Stimulated activated CD4-positive, alpha-beta T cell treated with anti-CD3 and anti-CD28 coated beads, Interleukin-12 subunit alpha, Interleukin-12 subunit beta, amount 100 ng/mL, for 24 hours (primary cell): ENCODE measurements at places on chromosomes 2 and 18.

- no peak for DNase-seq
Measured at GRCh38 chr2:240066489-240066888, 13.2 kb upstream of the OR6B3 start.

- DNase-seq = no peak
Measured at GRCh38 chr18:51127664-51128063, 69.8 kb downstream of the MEX3C start.

GRCh38 chr2:165766326-165766927 lies 27.6 kb downstream of the GALNT3 start:
- DNase-seq = no peak

GRCh38 chr2:216023055-216023648 lies 9.8 kb upstream of the MREG start:
- no peak for DNase-seq

GRCh38 chr18:43170586-43170985 lies 55.1 kb upstream of the RIT2 start:
- DNase-seq = no peak

DNA sequence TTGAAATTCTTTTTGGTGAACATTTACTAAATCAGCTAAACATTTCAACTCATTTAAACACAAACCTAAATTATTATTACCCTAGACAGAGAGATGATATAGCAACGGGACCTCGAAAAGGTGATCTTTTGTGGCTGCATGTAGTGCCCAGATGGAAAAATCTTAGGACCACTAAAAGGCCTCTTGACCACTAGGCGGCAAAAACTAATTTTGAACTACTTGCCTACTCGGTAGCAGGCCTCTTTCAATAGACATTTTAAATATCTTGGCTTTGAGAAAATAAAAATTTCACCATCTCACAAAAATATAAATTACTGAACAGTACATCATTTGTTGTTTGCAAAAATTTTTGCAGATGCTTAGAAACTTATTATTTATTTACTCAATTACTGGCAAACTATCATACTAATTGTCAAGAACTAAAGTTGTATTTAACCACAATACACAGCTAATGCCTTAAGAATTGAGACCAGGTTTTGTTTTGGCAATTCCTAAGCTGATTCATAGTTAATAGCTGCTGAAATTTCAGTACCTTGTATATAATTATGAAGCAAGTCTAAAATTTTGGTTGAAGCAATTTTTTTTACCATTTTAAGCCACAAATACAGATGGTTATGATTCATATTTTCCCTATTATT lies 9.4 kb downstream of the COL3A1 start:
- no peak for DNase-seq

DNA sequence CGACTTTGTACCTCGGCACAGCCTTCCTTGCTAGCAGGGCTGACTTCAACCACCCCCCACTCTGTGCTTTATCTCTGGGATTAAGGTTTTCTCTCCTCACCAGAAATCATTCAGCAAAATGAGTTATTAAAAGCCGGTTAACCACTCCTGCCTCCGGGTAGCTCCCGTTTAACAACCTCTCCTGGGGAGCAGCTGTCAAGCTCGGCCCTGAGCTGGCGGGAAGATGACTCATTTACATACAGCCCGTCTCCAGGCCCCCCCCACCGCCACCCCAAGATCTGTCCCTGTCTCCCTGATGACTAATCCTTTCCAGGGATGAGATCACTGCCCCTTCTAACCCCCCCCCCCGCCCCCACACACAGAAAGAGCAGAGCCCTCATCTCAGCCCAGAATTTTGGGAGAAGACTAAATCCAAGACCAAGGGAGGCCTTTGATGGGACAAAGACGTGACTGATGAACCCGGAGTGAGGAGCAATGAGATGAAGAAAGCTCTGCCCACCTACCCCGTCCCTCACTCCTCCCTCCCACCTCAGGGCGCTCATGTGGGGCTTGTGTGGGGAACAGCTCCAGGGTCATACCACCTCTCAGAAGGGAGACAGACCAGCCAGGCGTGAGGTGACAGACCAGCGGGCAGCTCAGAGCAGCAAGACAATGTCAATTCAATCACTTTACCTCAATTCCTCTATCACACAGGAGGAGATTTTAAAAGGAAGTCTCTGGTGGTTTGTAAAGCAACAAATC lies 131.4 kb downstream of the MSH2 start:
- no peak for DNase-seq

GRCh38 chr18:48333563-48333962 lies 75.6 kb downstream of the ZBTB7C start:
- no peak for DNase-seq

DNA sequence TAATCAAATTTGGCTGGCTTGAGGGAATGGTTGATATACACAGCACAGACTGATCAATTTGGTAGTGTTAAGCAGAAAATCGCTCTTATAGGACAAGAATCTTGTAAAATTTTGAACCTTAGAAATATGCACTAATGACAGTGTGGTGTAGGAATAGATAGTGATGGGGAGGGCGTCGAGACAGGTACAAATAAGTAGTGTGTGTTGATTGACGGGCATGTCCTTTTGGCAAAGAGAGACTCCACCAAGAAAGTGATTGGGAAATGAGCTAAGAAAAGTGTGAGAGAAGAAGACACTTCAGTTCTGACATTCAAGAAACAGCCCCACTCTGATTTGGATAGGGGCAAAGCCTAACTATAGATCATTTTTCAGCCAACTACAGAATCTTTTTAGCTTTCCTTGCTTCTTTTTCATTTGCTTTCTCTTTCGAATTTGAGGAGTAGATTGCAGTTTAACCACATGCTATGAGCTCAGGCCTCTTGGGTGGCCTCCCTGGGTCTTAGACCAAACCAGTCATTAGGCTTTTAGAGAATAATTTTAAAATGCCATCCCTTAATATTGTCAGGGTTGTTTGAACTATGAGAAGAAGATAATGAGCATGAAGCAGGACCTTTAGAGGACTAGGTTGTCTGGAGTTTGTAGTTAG lies 127.1 kb downstream of the CERS6 start:
- DNase-seq = no peak

GRCh38 chr2:112626604-112627059 lies 19.1 kb upstream of the SLC20A1 start:
- DNase-seq = peak; percentile 43

DNA sequence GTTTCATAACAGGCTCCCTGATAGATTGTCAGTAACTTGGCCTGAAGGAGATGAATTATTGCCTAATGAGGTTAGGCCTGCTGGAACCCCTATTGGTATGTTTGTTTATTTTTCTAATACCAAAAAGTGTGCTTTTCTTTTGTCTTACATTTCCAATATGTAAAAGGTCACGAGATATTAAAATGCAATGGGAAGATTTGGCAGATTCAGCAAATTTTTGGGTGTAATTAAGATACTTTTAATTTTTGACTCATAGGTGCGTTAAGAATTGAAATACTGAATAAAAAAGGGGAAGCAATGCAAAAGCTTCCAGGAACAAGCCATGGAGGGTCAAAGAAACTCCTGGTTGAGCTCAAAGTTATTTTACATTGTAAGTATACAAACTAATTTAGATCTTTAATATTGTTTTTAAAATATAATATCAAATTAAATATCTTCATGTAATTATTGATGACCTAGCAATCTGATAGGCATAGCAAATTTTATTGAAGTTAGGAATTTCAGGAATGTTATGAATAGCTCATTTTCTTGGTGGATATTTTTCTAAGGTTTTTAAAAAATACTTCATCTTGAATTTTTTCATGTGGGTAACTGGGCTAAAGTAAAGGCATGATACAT lies 52.1 kb downstream of the SMCHD1 start:
- DNase-seq = no peak

DNA sequence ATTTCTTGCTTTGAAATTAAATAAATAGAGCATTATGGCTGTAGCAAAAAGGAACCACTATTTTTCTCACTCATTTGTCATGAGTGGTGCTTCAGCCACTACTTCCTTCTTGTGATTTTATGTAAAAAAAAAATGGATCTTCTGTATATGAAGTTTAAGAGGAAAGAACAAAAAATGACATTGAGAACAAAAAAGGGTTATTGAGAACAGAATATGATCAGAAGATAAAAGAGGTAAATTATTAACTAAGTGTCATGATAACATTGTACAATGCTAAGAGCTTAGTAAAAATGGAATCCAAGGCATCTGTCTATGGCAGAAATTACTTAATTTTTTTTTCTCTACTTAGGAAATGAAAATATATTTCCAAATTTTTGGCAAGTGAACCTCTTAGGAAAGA lies 103.5 kb downstream of the PKP4 start:
- DNase-seq = no peak

DNA sequence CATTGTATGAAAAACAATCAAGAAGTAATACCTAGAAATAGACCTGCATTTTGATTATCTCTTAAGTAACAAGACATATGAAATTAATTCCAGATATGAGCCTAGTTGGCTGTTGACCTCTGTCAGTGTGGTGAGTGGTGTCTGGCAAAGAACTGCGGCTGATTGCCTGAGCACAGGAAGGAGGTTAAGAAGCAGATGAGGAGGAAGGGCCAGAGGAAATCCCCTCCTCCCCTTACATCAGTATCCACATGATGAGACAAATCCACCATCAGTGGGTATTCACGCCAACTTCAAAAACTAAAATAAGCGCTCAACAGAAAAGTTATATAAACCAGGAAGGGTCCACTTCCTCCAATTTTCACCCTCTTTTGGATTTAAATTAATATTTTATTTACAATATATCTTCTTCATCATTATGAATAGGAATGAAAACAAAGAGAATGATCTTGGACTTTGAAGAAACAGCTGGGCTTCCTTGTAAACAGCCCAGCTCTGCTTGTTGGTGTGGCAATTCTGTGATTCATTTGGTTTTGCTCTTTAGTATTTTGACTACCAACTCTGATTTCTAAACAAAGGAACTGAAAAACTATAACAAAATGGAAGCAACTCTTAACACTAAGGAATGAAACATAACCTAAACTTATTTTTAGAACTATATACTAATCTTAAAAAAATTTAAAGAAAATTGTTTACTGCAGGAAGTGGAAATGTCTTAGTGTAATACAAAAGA lies 27.3 kb downstream of the RFTN2 start:
- no peak for DNase-seq

DNA sequence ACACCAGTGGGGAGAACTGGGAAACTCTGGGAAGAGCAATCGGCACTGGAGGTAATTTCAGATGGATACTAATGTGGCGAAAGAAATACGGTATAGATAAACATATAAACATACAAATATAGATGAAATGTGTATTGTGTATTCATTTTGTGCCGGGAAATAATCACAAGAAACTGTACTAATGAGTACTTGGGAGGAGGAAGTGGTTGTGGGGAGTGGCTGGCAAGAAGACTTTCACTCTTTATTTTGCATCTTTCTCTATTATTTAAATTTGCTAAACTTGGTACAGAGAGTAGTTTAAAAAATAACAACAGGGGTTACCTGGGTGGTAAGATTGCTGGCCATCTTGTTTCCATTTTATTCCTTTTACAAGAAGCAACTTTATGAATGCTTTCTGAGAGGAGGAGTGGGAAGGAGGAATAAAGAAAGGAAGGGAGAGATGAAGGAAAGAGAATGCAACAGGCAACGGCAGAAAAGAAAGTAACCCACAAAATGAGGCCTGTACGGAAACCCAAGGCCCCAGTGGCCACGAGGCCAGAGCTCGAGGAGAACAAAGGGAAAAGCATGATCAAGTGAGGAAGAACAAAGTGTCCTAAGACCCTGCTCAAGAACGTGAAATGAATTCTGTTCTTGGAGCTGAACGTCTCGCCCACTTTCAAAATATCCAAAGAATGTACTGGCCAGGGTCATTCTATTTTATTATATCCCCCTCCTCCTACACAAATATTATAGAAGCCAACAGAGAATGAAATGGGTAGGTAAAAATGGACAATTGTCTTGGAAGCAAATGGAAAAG lies 45.2 kb downstream of the FAM178B start:
- no peak for DNase-seq

DNA sequence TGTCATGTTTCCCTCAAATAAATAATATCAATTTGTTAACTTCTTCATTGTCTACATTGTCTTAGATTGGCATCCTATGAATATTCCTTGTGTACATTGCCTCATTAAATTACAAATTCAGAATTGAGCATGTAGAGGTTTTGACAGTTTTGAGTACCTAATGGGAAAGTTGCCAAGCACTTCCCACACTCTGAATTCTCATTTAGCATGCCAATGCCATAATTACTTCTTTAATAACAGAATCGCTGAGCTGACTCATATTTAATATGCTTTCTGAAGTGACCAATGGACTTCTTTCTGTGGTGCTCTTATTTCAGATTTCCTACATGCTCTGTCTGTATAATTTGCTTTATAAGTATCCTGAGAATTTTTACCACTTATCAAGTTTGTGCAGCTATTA lies 114.4 kb upstream of the NOL4 start:
- no peak for DNase-seq

GRCh38 chr2:15750433-15750814 lies 158.8 kb downstream of the DDX1 start:
- DNase-seq = no peak

DNA sequence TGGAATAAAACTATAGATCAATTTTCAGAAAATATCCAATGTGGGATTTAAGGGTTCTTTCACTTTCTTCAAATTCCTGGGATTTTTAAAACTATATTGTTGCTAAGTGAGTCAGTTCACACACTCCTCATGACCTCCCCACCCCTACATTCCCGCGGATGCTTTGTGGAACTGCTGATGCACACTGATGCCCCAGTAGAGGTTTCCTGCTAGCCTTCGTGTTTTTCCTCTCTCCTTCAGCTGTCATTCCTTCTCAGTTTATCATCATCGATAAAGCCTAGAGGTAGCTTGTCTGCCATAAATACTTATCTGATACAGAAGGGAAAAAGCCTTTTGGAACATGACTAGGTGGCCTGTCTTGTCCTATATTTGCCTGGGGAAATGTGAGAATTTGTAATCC lies 67.4 kb upstream of the GALNT5 start:
- no peak for DNase-seq

- DNase-seq = no peak
Measured at GRCh38 chr2:53265544-53266299, 501.9 kb upstream of the CHAC2 start.

DNA sequence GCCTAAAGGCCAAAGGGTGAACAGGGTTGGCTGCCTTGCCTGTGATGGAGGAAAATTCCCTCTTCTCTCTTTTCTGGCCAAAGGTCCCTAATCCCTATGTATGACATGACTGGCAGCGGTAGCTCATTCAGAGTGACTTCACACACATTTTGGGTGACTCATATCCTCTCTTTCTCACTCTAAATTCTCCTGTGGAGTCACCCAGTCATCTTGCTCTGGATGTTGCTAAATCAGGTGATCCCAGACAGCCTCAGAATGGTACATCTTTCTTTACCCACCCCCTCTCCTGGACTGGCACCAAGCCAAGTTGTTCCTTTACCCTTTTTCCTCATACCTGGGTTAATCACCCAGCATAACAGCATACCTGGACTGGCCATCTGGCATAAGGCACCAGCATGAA lies 77.2 kb downstream of the NEURL3 start:
- no peak for DNase-seq

- DNase-seq = no peak
Measured at GRCh38 chr2:54531558-54531957, 75.4 kb downstream of the SPTBN1 start.

- peak; percentile 69 for DNase-seq
Measured at GRCh38 chr2:127415593-127416505, 2.4 kb upstream of the PROC start.

GRCh38 chr2:213220967-213221603 lies 63.2 kb upstream of the SPAG16 start:
- no peak for DNase-seq
